WTC11 (cell line): ENCODE measurements at places on chromosomes 4 and X. TPM values are rescaled to one million over a fixed set of nuclear protein-coding genes. Genes with fewer than 3 reads are reported as not detected.

DNA sequence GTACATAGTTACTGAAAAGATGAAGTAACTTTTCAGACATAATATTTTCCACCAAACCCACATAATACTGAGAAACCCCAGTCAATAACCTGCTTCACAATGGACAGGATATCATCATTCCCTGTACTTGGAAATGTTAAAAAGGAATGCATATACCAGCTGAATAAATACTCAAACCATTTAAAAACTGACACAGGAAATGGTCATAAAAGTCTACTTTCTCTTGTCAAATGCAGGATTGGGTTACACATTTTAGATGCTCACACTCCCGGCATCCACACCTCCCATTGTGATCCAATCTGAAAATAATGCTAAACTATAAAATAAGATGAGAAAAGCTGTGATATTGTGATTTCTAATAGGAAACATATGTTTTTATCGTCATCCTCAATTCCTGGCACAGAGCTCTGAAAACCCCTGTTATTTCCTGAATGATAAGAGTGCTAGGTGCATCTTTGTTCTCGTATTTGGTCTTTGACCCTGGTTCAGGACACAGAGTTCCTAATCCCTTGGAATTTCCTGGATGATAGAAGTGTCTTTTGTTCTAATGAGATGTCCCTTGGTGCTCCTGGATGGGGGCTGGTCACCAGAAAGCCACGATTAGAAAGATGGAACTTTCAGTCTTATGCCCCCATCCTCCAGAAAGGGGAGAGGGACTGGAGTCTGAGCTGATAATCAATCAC lies 821.3 kb downstream of the TRIML1 start:
- peaks cover 16% of the 10 kb centered on the region for H3K36me3 ChIP-seq
- H3K27me3 ChIP-seq = no peaks in the 10 kb centered on the region
- H3K27ac ChIP-seq = no peak overlapping the region

DNA sequence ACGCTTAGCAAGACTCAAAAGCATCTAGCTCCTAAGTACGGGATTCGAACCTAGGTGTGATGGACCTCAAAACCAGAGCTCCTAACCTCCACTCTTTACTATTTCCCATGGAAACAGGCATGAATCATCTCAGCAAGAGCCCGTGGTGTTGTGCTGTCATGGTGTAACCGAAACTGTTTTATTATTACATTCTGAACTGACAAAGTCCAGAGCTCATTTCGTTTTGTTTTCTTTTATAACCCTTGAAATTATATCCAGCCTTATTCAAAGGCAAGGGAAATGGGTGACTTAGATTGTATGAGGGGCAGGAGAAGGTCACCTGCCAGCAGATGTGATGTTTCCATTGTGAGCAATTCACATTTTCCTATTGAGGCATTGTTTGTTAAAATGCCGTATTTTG lies 301.1 kb downstream of the FRMPD4 start:
- H3K27ac ChIP-seq = no peak overlapping the region
- no peak overlapping the region for H3K4me3 ChIP-seq
- H3K36me3 ChIP-seq = no peaks in the 10 kb centered on the region

DNA sequence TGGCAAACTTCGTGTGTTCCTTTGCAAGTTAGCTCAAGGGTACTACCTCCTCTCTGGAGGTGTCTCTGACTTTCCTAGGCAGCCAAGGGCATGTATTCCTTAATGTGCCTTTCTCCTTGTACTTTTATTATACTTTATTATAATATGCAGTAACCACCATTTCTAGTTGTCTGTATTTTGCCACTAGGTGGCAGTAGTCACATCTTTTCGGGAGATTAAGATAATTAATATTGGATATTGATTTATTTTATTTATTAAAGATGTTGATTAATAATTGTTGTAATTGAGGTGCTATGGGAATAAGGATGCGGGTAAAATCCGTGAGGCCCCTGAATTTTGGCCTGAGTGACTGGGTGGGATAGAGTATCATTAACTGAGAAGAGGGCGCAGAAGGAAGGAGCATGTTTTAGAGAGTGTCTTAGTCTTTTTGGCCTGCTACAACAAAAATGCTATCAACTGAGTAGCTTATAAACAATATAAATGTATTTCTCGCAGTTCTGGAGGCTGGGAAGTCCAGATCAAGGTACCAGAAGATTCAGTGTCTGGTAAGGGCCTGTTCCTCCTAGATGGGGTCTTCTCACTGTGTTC lies 153.3 kb downstream of the TMEM164 start:
- H3K27me3 ChIP-seq = no peaks in the 10 kb centered on the region
- DNase-seq = no peak
- no peak overlapping the region for H3K4me3 ChIP-seq
- H3K4me1 ChIP-seq = 0 out of 2 replicates have a peak, but pooled peaks cover 6% of the 10 kb centered on the region
- no peak overlapping the region for H3K27ac ChIP-seq

DNA sequence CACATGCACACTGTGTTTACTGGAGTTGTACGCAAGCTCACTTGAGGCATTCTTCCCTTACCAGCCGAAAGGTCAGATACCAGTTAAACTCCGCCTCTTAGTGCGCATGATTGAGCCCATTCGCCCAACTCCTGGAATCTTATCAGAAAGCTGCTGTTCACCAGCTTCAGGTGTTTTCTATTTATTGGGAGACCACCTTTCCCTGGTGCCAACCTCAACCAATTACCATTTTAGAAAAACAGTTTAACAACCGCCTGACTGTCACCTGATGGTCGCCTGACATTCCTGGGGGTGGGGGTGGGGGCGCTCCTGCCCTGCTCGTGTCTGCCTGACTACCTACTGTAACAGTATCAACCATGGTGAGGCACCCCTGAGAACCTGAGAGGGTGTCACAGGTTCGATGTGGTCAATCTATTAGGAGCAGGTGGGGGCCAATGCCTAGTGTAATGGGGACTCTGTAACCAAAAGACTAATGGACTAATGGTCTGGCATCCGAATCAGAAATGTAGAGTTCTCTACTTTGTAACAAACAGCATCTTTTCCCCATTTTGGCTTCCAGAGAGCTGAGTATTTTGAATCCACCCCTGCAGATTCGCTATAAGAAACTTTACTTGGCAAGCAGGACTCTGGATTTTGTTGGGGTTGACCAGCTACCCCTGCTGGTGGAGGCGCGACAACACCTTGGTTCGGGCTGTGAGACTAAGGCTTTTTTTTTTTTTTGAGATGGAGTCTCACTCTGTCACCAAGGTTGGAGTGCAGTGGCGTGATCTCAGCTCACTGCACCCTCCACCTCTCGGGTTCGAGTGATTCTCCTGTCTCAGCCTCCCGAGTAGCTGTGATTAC lies 58.2 kb upstream of the ZNF157 start:
- peak overlapping the region; percentile 98 for H3K27ac ChIP-seq
- H3K4me1 ChIP-seq = peaks cover 30% of the 10 kb centered on the region
- H3K27me3 ChIP-seq = no peaks in the 10 kb centered on the region; the same call in 1 of the 2 replicates

The CT45A2 gene
- not detected in 3 replicates for total RNA-seq

DNA sequence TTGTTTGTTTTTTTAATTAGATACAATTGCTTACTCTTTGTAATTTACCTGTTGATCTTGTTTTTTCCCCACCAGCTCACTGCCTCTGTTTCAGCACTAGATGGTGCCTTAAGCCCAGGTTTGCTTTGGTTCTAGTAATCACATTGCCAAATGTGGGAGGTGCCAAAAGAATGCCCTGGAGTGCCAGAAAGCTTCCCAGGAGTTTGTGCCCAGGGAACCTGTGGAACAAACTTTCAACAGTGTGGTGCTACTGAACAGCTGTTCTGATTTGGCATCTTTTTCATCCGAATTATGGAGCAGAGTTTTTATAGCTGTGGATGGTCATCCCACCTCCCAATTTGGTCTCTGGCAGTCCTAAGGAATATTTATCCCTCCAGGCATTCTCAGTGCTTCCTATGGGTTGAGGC lies 1000.7 kb downstream of the STIM2 start:
- no peaks in the 10 kb centered on the region for H3K36me3 ChIP-seq
- peak; percentile 50 for DNase-seq
- H3K27ac ChIP-seq = 0 out of 2 replicates have a peak overlapping the region, but pooled peaks have one; percentile 26
- H3K4me1 ChIP-seq = 0 out of 2 replicates have a peak, but pooled peaks cover 5% of the 10 kb centered on the region
- no peak overlapping the region for H3K4me3 ChIP-seq

The ADH7 gene
- total RNA-seq = not detected in 3 replicates

DNA sequence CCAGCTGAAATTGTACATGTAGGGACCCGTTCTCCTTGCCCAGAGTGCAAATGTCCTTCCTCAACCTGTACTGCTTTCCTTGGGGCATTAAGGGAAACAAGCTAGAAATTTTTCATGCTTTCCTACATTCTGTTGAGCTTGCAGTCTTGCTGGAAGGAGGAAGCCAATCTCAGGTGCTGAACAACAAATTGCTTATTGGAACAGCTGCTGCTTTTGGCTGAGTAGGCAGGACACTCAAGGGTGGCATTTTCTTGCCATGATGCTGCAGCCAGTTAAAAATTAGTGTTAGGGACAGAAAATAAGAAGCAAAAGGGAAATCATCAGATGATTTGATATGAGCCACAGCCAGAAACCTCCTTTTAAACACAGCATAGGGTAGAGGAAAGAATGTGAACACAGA lies 223.7 kb downstream of the QDPR start:
- peak overlapping the region; percentile 71; the same call in 1 of the 2 replicates for H3K27ac ChIP-seq
- peaks cover 42% of the 10 kb centered on the region for H3K4me1 ChIP-seq
- H3K4me3 ChIP-seq = no peak overlapping the region
- no peak for DNase-seq

The NMU gene
- 42.2 to 43.7 TPM (median 43.5 TPM) in 3 replicates for total RNA-seq

DNA sequence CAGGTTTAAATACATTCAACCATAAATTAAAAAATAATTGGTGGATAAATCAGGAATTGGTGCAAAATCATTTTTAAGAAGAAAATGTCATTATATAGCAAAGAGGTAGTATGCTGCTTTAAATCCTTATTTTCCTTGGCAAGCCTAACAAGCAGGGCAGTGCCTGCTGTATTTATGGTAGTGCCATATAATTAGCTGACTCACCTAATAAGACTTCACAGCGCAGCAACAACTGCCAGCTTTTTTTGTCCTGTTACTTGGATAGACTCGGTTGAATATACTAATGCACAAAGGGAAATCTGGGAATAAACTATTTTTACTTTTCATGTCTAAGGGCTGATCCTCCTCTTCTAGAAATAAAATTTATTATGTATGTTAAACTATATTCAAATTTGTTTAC lies 99.1 kb downstream of the SNCA start:
- H3K36me3 ChIP-seq = no peaks in the 10 kb centered on the region
- no peak overlapping the region for H3K4me3 ChIP-seq
- no peaks in the 10 kb centered on the region for H3K27me3 ChIP-seq
- DNase-seq = no peak
- no peak overlapping the region for H3K27ac ChIP-seq
- H3K4me1 ChIP-seq = no peaks in the 10 kb centered on the region

DNA sequence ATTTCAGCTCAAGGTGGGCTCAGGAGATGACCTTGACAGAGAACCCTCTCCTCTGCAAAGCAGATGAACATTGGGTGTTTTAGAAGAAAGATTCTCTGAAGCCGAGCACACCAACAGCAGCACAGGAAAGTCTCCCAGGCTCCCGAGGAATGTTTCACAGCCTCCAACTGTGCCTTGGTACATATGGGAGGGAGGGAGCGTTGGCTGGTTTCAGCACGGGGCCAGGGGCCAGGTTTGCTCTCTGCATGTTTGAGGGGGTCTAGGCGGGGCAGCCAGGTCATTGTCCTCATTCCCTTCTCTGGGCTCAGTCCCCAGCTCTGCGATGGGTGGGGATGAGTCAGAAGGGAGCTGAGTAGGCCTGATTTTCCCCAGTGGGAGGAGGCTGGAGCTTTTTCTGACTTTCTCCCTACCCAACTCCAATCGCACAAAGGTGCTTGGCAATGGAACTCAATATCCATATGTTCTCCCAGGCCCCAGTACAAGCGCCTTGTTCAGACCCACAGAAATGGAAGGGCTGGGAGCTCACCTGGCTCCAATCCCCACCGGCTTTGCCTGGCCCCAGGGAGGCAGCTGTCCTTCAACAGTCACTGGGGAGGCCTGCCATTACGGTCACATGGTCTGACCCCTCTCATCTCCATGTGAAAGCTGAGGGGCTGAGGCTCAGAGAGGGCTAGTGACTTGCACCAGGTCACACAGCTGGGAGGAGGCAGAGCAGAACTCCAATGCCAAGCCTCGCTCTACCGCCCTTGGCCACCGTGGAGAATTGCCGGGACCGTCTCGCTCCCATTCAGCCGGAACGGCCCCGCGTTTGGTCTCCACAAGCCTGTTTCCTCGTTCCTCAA lies 108.4 kb upstream of the AFAP1 start:
- peaks cover 53% of the 10 kb centered on the region for H3K4me1 ChIP-seq
- no peak overlapping the region for H3K4me3 ChIP-seq
- H3K36me3 ChIP-seq = no peaks in the 10 kb centered on the region
- DNase-seq = no peak
